D341Med (cell line): ENCODE measurements at places on chromosomes 6 and 20.

DNA sequence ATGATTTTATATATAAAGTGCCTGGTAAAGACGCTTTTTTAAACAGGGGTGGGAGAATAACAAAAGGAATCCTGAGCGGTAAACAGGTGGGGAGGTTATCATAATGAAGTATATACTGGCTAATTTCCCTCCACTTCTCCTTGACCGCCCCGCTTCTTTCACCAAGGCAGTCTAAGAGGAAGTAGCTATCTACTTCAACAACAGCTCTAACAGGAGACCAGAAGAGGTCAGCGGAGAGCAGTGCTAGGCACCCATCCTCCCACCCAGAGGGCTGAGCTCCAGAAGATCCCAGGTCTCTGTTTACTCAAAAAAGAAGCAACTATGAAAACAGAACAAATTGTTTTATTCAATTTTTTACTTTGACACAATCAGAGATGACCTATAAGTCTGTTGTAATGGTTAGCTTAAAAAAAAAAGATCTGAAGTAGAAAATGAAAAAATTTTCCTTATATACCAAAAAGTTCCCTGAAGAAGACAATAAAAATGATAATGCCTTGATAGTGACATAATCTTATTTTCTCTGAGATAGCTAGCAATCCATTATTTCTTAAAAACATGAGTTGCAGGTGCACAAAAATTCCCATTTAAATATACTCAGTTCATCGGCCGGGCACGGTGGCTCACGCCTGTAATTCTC, 141.1 kb downstream of the PDSS2 start:
- DNase-seq: peak; percentile 73

GRCh38 chr6:105691081-105691480, 288.2 kb upstream of the PREP start:
- DNase-seq: no peak

GRCh38 chr6:83038246-83038645, 27.4 kb downstream of the UBE3D start:
- DNase-seq: no peak

- no peak for DNase-seq
These were observed 168.1 kb upstream of the TOP1 start for GRCh38 chr20:40860487-40860902.

DNA sequence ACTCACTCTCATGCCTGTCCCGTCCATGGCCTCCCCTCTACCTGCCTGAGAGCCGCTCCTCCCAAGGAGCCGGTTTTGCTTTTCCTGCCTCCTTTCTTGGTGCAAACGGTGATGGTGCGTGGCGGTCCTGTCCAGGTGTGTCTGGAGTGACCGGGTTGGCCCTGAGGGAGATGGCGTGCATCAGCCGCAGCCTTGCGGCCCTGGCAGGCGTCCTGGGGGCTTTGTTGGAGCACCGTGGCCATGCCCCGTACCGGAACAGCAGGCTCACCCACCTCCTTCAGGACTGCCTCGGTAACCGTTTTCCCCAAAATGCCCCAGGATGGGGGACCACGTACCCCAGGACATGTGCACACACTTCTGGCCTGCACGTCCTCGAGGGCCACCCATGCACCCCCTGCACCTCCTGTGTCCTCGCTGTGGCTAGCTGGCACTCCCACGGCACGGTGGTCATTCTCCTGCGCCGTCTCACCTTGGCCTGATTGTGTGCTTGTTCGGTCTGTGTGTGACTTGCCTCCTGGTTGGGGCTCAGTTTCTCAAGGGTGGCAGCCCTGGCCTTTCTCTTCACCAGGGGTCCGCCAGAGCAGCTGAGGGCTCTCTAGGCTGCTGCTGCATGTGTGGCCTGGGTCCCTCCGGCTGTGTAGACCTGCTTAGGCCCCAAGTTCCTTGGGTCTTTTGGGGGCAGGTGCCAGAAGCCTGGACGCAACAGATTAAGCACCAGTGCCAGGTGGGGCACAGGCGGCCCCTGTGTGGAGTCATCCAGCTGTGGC, 36.4 kb downstream of the FRMD1 start:
- no peak for DNase-seq

- DNase-seq: no peak
These were observed 1.4 kb downstream of the MLN start for GRCh38 chr6:33802186-33802958.

- no peak for DNase-seq
These were observed 221.6 kb upstream of the CDYL start for GRCh38 chr6:4554645-4555044.

DNA sequence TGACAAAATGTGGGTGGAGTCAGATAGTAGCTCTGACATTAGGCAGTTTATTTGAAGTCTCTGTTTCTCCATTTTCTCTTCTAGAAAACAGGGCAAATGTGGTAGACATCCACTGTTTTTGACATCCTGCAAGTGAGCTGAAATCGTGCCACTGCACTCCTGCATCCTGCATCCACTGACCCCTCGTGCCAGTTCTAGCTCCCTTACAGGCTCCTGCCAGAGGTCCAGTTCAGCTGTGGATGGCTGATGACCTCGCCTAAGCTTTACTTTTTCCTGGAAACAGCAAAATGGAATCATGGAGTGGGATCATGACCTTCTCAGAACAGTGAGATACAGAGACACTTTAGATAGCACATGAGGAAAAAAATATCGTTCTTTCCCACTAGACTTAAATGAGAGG, 58.5 kb downstream of the TULP4 start:
- no peak for DNase-seq

DNA sequence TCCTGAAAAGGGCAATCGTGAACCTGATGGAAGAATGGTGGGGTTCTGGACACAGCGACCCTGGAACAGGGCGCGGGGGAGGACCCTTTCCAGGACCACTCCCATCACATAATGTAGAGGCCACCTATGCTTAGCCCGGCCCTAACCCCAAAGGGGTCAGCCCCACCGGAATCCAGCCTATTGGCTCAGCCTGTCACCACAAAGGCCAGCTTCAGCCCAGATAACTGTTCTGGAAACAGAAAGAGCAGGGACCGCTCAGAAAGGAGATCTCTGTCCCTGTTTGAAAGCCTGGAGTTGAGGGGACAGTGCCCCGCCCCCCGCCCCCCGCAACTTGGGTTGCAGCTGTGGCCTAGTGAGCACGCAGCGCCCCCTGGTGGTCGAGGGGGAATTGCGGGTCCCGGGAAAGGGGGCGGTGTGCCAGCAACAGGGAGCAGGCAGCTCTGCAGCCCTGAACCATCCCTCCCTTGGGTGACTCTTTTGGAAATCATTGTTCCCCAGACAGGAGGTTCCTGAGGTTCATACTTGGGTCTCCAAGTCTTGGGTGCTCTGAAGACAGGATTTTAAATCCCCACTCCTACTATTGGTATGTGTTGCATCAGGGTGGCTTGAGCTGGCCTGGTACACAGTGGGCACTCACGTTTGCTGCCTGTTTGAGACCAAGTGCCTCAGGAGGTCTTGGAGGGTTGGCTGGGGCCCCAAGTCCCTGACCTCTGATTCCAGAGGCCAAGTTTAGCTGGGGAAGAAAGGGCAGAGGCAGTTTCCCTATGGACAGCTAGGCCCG, 1.5 kb downstream of the SIGLEC1 start:
- DNase-seq: peak; percentile 92

DNA sequence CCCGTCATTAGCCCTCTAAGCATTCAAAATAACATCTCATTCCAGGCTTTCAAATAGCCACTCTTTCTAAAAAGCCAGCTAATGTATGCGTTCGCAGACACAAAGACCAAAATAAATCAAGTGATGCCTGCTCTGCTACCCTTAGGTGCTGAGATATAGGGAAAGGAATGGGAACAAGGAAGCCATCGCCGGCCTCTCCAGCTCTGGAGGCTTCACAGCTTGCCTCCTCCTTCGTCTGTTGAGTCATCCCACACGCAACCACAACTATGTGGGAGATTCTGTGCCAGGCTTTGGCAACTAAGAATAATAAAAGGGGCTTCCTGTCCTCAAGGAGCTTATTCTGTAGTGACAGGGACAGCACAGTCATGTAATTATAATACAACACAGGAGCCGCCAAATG, 27.3 kb upstream of the SLC22A23 start:
- no peak for DNase-seq

- DNase-seq: no peak
These were observed 227.4 kb downstream of the C6orf118 start for GRCh38 chr6:165081944-165082532.

DNA sequence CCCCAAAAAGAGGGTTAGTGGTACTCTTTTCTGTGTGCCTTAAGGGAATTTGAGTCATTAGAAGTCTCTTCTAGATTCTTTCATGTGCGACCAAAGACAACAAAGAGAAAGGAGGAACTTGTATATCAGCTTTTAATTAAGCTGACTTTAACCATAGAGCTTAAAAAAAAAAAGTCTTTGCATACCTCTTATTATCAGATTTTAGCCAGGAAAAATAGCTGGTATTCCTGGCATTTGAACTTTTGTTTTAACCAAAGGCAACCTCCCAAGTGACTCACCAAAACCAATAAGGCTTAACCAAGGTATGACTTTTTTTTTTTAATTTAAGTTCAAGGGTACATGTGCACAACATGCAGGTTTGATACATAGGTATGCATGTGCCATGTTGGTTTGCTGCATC, 375.0 kb downstream of the CDC5L start:
- DNase-seq: no peak

- peak; percentile 38 for DNase-seq
These were observed 4.2 kb upstream of the TFAP2A start for GRCh38 chr6:10418862-10419748.

DNA sequence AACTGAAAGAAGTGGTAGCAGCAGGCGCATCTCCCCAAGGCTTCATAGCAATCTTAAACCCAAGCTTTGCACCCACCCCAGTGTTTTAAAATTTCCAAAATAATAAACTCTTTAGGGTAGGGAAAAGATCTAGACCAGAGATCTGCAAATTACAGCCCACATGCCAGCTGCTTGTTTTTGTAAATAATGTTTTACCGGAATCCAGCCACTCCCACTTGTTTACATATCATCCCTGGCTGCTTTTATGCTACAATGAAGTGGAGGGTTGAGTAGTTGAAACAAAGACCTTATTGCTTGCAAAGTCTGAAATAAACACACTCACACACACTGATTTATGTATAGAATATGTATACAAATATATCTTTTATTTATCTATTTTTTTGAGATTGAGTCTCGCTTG, 30.0 kb downstream of the SLX4IP start:
- no peak for DNase-seq

DNA sequence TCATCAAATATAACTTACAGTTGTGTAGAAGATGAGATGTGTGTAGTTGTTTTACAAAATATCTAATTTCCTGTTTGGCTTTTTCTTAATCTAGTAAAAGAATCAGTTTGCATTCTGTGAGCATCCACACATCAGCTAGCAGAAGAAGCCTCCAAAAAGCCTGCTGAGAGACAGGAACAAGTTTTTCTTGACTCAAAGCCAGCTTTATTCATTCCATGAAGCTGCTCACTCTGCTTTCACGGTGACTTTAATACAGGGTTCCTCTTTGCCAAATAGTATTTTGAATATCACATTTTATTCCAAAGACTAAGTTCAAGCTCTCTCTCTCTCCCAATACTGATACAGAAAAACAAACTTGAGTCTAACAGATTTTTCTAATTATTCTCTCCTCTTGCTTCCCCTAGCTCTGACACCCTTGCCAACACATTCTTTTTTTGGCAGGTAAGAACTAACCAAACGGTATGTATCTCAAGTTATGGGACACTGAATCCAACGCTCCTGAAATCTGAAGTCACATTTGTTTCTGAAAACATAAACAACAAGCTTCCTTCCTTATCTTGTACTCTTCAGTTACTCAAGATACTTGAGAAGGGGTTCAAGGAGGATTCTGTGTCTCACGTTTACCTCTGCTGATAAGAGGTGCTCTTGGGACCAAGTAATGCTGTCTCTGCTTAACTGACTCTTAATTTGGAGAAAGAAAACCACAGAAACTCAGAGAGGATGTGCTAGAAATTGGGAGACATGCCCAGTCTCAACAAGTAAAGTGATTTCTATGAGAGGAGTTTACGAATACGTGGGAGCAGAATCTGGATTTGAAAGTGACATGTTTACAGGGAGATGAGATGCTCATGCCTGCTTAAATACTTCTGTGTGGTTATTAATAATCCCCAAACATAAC, 184.2 kb upstream of the SPTLC3 start:
- no peak for DNase-seq

DNA sequence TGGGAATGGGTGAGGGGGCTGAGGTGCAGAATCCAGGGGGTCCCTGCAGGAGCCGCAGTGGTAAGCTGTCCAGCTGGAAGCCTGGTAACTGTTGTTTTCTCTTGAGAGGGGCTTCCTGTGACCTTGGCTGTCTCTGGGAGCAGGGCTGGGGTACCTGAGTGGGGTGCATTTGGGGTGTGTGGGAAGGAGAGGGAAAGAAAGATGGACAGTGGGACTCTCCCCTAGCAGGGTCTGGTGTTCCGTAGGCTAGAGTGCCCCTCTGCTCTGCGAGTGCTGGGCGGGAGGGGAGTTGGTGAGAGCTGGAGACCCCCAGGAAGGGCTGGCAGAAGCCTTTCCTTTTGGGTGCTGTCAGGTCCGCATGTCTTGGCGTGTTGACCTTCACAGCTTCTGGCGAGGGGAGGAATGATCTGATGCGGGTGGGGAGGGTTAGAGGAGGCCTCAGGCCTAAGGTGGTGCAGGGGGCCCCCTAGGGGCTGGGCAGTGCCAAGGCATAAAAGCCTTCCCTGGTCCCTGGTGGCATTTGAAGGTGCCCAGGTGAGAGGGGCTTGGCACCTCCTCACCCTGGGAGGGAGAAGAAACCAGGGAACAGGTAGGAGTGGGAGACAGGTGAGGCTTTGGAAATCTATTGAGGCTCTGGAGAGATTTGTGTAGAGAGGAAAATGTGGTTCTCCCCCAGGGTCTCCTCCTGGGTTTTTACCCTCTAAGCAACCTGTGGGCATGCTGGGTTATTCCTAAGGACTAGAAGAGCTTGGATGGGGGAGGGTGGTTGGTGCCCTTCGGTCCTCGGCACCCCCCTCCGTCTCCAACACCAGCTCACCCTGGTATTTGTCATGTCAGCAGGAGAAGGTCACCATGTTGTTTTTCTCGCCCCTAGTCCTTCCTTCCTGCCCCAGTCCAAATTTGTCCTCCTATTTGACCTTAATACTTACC, 3.3 kb downstream of the VEGFA start:
- peak; percentile 81 for DNase-seq

GRCh38 chr6:160085226-160085625, 36.4 kb upstream of the SLC22A1 start:
- no peak for DNase-seq

- DNase-seq: no peak
These were observed 215.0 kb upstream of the EYS start for GRCh38 chr6:65922049-65922448.

- no peak for DNase-seq
These were observed 6.2 kb downstream of the GRIK2 start for GRCh38 chr6:101399616-101400162.

DNA sequence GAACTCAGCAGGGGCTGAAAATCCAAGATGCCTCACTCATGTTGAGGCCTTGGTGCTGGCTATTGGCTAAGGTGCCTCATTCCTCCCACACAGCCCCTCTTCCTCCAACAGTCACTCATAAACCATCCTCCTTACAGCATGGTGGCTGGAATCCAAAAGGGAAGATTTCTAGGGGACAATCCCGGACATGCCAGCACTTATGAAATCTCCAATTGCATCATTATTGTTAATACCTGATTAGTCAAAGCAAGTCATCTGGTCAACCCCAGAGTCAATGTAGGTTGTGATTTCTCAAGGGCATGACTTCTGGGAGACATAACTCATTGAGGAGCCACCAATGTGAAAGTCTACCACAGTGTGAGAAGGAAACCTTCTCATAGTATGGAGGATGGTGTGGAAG, 506.6 kb upstream of the NOX3 start:
- no peak for DNase-seq
